ENCODE measurements at places on chromosomes 1 and 21.

GRCh38 chr1:241413974-241414373, 57.0 kb upstream of the RGS7 start:
- DNase-seq, result no peak

DNA sequence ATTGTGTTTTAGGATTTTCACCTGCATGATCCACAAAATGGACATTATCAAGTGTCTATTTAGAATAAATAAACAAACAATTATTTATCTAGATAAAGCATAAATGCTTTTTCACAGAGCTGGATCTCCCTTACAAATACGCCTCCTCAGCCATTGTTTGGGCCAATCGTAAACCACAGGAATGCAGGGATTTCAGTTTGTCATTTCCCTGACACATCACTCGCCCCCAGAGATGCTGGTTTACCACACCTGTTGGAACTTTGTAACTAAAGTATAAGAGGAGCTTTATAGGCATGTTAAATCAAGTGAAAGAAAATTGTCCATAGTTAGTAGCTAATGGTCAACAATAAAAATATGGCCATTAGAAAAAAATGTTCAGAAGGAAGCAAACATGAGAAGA, 40.3 kb downstream of the GPR88 start:
- no peak for DNase-seq

- no peak for DNase-seq
Observed at GRCh38 chr1:23823767-23824166, 1.5 kb downstream of the HMGCL start.

- DNase-seq, result no peak
Observed at GRCh38 chr1:67031121-67031858, 22.7 kb downstream of the SLC35D1 start.

- no peak for DNase-seq
Observed at GRCh38 chr1:154862907-154863306, 7.2 kb downstream of the KCNN3 start.

Data from stimulated activated CD8-positive, alpha-beta memory T cell treated with anti-CD3 and anti-CD28 coated beads, Interleukin-12 subunit alpha, Interleukin-12 subunit beta, amount 100 ng/mL, for 1 hour (primary cell).